ENCODE measurements at places on chromosomes 4 and X.
A peak's percentile ranks its signal among the peaks of the same experiment; 100 is the strongest.

DNA sequence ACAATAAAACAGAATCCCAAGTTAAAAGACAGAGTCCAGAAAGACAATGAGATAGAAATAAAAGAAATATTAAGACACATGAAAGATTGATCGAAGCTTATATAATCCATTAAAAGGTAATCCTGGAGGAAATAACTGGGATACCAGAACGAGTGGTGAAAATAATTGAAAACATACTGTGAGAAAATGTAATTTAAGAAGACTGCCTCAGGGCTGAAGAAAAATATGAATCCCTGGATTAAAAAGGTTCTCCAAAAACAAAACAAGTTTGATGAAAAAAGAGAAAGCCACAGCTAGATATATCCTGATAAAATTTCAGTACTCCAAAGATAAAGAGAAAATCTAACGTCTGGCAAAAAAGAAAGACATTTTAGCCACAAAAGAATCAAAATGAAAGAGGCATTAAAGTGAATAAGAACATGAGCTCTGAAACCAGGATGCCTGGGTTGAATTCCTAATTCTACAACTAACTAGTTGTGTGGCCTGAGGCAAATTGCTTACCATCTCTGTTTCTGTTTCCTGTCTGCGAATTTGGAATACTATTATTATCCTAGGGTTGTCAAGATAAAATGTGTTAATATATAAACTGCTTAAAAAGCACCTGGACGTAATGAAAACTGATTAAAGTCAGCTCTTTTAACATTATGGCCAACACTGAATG, 5.5 kb downstream of the DDX60L start:
- no peak for DNase-seq

GRCh38 chr4:53500546-53500945, 90.7 kb downstream of the LNX1 start:
- DNase-seq: no peak

- no peak for DNase-seq
Measured at GRCh38 chrX:119726900-119727555, 31.4 kb upstream of the SOWAHD start.

- DNase-seq: peak; percentile 22
Measured at GRCh38 chr4:13530823-13531624, 13.3 kb downstream of the NKX3-2 start.

DNA sequence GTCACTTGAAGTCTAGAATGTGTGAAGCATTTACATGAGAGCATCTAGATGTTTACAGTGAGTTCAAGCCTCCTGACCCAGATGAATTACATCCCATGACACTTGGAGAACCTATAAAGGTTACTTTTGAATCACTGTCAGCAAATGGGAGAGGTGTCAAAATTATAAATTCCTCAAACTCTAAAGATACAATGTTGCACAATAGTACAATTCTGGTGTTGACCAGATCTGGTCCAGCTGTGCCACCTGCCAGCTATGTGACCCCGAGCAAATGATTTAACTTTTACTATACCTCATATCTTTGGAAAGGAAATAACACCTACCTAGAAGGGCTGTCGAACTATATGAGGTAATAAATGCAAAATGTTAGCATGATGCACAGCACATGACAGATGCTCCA, 69.8 kb downstream of the JADE1 start:
- DNase-seq: no peak

DNA sequence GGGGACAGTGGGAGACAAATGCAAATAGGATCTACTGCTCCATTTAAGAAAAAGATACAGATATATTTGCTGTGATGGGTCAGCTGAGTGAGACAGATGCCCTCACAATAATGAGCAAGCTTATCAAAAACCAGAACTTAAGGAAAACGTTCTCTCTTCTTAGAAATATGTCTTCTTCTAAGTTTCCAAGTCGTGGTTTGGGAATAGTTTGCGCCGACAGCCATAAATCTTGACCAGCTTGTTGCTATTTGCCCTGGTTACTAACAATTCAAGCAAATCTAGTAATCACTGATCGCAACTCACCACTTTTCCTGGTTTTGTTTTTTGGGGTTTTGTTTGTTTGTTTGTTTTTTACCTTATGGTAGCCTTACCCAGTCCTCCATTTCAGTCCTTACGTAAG, 67.6 kb upstream of the GUCY1A1 start:
- DNase-seq: no peak

- no peak for DNase-seq
Measured at GRCh38 chrX:33726281-33727160, 405.6 kb downstream of the FAM47A start.

DNA sequence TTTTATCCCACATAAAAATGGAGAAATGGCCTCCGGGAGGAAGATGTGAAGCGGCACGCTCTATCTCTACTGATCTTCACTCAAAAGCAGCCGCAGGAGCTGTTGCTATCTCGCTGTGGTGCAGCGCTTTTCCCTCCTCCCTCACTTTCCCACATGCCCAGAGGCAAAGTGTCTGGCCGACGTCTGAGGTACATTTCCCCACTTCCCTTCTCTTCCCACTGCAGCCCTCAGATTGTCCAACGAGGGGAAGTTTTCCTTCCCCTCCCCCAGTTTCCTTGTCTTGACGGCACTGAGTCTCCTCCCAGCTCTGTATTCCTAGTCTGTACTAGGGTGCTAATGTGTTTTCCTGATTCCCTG, 660 bp upstream of the COL25A1 start:
- DNase-seq: no peak

DNA sequence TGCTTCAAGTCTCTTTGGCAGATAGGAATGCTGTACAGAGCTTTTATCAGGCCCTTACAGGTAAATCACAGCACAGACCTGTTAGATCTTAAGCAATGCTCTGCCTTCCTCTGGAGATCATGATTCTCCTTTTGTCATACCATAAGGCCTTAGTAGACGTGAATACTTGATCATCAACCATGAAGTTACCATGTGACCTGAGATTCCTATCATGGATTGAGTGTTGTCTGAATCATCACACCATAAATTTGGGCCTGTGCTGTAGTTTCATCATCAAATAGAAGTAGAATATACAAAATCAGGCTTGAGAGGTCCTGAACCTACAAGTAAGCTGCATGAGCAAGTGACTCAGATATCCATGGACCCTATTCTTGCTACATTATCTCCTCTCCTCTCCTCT, 466.8 kb upstream of the INTU start:
- no peak for DNase-seq

- no peak for DNase-seq
Measured at GRCh38 chr4:30718021-30718542, 2.1 kb upstream of the PCDH7 start.

GRCh38 chrX:11465648-11466411, 172.6 kb downstream of the AMELX start:
- DNase-seq: no peak

GRCh38 chr4:85968945-85969819, 390.7 kb downstream of the MAPK10 start:
- no peak for DNase-seq

DNA sequence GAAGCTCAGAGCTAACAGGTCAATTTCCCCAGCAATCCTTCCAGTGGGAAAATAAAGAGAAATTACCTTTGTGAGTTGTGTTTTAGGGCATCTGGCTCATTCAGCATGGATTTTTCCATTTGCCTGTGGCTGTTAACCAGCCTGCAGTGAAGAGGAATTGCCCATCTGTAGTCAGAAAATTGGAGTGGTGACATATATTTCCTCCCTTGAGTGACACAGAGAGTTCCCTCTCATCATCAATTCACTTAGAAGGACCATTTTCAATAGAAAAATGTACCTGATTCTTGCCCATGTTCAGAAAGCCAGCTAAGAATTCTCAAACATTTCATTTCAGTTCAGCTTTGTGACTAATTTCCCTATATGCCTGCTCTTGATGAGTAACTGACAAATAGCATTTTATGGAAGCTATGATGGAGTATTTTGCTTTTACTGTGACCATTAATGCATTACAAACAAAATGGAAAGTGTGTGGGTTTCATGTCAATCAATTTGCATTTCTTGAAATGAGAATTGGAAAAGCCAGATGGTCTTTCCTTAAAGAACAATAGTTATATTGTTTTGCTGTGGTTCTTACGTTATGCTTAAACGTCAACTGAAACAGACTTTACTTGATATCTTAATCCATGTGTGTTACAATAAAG, 155.8 kb downstream of the NWD2 start:
- DNase-seq: no peak
